Colonic mucosa (tissue), 4 donors: ENCODE measurements at places on chromosomes 6 and 20. TPM values are rescaled to one million over a fixed set of nuclear protein-coding genes. Genes with fewer than 3 reads are reported as not detected.

CST5 gene
- total RNA-seq, result not detected

DNAH8 gene
- total RNA-seq, result not detected

HSD17B8 gene
- total RNA-seq, result 23.7 TPM

TOX2 gene
- 4.0 TPM for total RNA-seq

MEI4 gene
- not detected for total RNA-seq

GSTA1 gene
- total RNA-seq, result 8.1 TPM

DOK5 gene
- 0.80 TPM for total RNA-seq

MDFI gene
- total RNA-seq, result 1.9 TPM

SOX4 gene
- total RNA-seq, result 47.0 TPM

DHX16 gene
- total RNA-seq, result 35.1 TPM

BMP6 gene
- 0.62 TPM for total RNA-seq

MBOAT1 gene
- 54.1 TPM for total RNA-seq

ZNF311 gene
- total RNA-seq, result 2.1 TPM

DNA sequence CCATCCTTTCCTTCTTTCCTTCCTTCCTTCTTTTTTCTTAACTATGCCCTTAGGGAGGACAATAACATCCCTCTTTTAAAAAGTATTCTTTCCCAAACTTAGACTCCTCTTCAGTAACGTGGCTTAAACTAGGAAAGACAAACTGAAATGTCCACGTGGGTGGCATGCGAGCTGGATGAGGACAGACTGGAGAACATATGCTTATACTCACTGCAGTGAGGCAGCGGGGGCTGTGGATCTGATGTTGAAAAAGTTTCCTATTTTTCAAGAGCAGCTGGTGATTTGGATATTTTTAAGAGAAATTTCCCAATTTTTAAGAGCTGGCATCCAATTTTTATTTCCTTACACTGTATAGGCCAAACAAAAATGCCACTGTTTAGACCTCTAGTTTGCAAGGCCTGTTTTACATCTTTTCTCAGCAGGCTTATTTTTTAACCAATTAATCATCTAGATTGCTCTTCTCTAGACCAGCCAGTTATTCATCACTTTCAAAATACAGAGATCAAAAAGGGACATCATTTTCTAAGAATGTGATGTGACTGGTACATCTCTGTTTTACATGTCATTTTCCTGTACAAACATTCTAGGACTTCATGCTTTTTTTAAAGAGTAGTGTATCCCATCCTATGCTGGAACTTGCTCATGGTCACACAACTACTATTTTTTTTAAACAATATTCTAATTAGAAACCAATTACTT, 226.5 kb downstream of the BTBD9 start:
- DNase-seq, result no peak
- H3K4me3 ChIP-seq, result no peak overlapping the region
- no peaks in the 10 kb centered on the region for H3K27me3 ChIP-seq
- H3K27ac ChIP-seq, result no peak overlapping the region
- no peaks in the 10 kb centered on the region for H3K4me1 ChIP-seq
- no peaks in the 10 kb centered on the region for H3K36me3 ChIP-seq

GRCh38 chr6:56366141-56366852, 118.9 kb upstream of the COL21A1 start:
- H3K27ac ChIP-seq, result no peak overlapping the region
- H3K4me1 ChIP-seq, result no peaks in the 10 kb centered on the region
- DNase-seq, result no peak

DNA sequence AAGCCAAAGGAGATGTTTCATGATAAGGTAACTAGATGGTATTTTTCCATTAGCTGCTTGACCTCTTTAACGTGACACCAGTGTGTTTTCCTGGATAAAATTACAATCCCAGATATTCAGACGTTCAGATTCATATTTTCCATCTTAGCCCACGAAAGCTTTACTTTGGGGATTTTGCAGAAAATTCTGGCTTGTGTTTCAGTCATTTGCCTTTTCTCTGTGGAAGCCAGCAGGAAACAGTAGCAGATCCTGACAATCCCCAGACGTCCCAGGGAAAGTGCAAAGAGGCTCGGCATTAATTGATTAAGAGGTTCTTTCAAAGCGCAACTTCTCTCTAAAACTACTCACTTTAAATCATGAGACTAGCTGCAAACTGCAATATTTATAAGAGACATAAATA, 243.6 kb downstream of the UST start:
- H3K27me3 ChIP-seq, result no peaks in the 10 kb centered on the region
- no peak for DNase-seq
- H3K4me3 ChIP-seq, result no peak overlapping the region
- H3K27ac ChIP-seq, result no peak overlapping the region

DNA sequence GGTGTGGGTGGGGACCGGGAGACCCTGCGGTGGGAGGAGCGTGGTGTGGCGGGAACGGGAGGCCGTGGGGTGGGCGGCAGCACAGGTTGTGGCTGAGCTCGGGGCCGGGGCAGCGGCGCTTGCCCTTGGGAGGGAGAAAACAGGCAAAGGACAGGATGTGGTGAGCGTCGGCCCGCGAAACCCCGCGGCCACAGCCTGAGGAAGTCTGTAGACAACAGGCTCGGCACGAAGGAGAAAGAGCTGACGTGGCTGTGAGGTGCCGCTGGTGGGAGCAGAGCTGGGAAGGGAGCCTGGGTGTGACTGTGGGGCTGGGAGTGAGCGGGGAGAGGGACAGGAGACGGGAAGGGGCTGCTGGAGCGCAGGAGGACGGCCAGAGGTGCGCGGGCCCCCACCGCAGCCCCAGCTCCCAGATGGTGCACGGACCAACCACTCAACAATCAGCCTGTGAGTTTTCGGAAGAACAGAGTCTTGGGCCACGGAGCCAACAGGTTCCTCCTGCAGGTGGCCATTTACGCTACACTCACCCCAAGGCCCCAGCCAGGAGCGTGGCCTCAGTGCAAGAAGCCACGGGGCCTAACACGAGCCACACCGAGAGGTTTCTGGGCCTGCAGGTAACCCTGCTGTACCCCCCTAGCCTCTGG, 202.8 kb downstream of the DLL1 start:
- DNase-seq, result no peak
- H3K27ac ChIP-seq, result no peak overlapping the region
- no peaks in the 10 kb centered on the region for H3K27me3 ChIP-seq
- H3K4me3 ChIP-seq, result no peak overlapping the region

- no peak overlapping the region for H3K4me3 ChIP-seq
- H3K4me1 ChIP-seq, result no peaks in the 10 kb centered on the region
- no peak overlapping the region for H3K27ac ChIP-seq
- DNase-seq, result no peak
- no peaks in the 10 kb centered on the region for H3K36me3 ChIP-seq
These were observed 169.1 kb downstream of the MYLK4 start for GRCh38 chr6:2581611-2582010.

- H3K27ac ChIP-seq, result no peak overlapping the region
- no peaks in the 10 kb centered on the region for H3K36me3 ChIP-seq
- peaks cover 14% of the 10 kb centered on the region for H3K27me3 ChIP-seq
- H3K4me3 ChIP-seq, result no peak overlapping the region
These were observed 136.3 kb upstream of the ZNF184 start for GRCh38 chr6:27608916-27609883.

DNA sequence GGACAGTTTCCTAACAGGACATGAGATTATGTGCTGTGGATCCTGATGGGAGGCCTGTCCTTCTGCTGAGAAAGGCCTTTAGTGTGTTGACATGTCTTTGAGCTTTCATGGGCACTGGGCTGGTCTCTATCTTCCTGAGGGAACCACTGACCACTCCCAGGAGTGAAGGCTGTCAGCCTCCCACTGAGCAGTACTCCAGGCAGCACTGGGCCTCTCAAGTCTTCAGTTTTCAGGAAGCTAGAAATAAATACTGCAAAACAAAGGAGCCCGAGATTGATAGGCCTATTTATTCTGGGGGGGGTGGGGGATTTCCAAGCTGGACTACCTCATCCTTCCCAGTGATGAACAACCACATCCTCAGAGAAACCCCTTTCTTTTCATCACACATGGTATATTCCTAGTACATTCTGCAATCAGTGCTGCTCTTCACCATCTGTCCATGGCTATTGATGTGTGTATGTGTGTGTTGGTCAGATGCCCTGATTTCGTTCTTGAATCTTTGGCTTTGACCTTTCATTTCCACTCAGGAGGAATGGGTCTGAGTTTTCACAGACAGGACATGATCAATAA, 180.9 kb upstream of the SPTLC3 start:
- H3K27me3 ChIP-seq, result no peaks in the 10 kb centered on the region
- DNase-seq, result no peak
- H3K36me3 ChIP-seq, result no peaks in the 10 kb centered on the region
- H3K27ac ChIP-seq, result no peak overlapping the region
- H3K4me1 ChIP-seq, result no peaks in the 10 kb centered on the region

- no peaks in the 10 kb centered on the region for H3K27me3 ChIP-seq
- H3K4me3 ChIP-seq, result no peak overlapping the region
- peaks cover 5% of the 10 kb centered on the region for H3K4me1 ChIP-seq
These were observed 126.2 kb downstream of the CD164 start for GRCh38 chr6:109255946-109256640.

DNA sequence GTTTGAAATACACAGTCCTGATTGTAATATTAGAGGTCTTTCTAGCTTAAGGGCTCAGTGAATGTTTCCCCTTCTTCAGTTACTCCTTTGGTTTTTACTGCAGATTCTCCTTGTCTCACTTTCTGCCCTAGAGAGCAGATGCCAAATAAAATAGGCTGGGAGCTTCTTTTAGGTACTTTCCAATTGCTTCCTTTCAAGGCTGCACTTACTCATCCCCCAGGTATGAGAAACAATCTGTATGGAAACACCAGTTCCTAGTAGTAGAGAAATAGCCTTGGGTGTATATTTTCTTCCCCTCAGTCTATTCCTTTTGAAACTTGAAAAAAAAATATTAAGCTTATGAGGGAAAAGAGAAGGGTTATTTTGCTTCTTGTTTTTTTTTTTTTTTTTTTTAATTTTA, 139.7 kb downstream of the PAK5 start:
- H3K27ac ChIP-seq, result no peak overlapping the region
- no peaks in the 10 kb centered on the region for H3K36me3 ChIP-seq
- H3K4me1 ChIP-seq, result no peaks in the 10 kb centered on the region
- DNase-seq, result no peak
- H3K4me3 ChIP-seq, result no peak overlapping the region
- no peaks in the 10 kb centered on the region for H3K27me3 ChIP-seq

- no peaks in the 10 kb centered on the region for H3K36me3 ChIP-seq
- no peak overlapping the region for H3K4me3 ChIP-seq
- no peaks in the 10 kb centered on the region for H3K4me1 ChIP-seq
- DNase-seq, result no peak
- H3K27ac ChIP-seq, result no peak overlapping the region
- H3K27me3 ChIP-seq, result no peaks in the 10 kb centered on the region
These were observed 115.9 kb downstream of the JPH2 start for GRCh38 chr20:44071057-44071456.

- no peak overlapping the region for H3K4me3 ChIP-seq
- H3K27me3 ChIP-seq, result no peaks in the 10 kb centered on the region
- H3K36me3 ChIP-seq, result no peaks in the 10 kb centered on the region
These were observed 18.3 kb downstream of the SLC16A10 start for GRCh38 chr6:111105578-111105977.

DNA sequence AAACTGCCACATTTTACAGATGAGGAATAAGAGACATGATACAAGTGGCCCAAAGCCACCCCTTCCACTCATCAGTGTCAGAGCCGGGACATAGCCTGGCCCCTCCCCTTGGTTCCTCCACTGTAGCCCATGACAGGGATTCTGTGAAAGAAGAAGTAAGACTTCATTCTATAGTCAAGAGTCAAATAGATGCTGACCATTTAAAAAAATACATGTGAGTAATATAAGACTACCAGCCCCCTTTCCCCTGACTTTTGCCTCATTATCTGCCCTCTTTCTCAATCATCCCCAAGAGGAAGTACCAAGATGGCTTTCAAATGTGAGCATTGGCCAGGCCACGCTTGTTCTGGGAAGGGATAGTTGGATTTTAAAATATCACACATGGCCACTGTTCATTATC, 57.8 kb upstream of the TAB2 start:
- no peaks in the 10 kb centered on the region for H3K27me3 ChIP-seq
- no peaks in the 10 kb centered on the region for H3K4me1 ChIP-seq
- no peak overlapping the region for H3K4me3 ChIP-seq
- no peak for DNase-seq

DNA sequence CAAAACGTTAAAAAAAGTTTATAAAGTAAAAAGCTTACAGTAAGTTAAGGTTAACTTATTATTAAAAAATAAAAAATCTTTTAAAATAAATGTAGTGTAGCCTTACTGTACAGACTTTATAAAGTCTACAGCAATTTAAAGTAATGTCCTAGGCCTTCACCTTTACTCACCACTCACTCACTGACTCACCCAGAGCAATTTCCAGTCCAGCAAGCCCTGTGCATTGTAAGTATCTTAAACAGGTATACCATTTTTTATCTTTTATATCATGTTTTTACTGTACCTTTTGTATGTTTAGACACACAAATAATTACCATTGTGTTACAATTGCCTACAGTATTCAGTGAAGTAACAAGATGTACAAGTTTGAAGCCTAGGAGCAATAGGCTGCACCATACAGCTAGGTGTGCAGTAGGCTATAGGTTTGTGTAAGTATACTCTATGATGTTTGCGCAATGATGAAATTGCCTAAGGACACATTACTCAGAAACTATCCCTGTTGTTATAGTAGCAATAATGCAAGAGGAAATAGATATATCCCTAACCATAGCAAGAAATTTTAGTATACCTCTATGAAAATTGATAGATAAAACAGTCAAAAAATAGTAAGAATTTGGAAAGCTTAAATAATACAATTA, 39.5 kb downstream of the FBXO5 start:
- no peak for DNase-seq
- H3K4me3 ChIP-seq, result no peak overlapping the region
- H3K4me1 ChIP-seq, result no peaks in the 10 kb centered on the region
- no peaks in the 10 kb centered on the region for H3K36me3 ChIP-seq

GRCh38 chr20:3696745-3697587, 15.2 kb upstream of the ADAM33 start:
- no peak for DNase-seq
- H3K27ac ChIP-seq, result no peak overlapping the region
- H3K27me3 ChIP-seq, result no peaks in the 10 kb centered on the region
- H3K4me1 ChIP-seq, result no peaks in the 10 kb centered on the region

DNA sequence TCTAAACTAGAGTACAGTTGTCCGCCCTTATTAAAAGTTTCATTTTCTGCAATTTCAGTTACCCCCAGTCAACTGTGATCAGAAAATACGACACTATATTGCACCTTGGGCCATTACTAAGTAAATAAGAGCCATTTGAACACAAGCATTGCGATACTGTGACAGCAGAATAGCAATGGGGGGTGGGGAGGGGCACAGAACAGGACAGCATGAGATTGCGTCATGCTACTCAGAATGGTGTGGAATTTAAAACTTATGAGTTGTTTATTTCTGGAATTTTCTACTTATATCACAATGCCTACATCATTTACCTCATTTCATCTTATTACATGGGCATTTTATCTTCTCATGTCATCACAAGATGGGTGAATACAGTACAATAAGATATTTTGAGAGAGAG, 166.3 kb downstream of the MANEA start:
- H3K36me3 ChIP-seq, result no peaks in the 10 kb centered on the region
- H3K27ac ChIP-seq, result no peak overlapping the region
- DNase-seq, result no peak
- no peak overlapping the region for H3K4me3 ChIP-seq
- no peaks in the 10 kb centered on the region for H3K4me1 ChIP-seq

- DNase-seq, result no peak
- H3K27ac ChIP-seq, result no peak overlapping the region
- no peaks in the 10 kb centered on the region for H3K4me1 ChIP-seq
- H3K27me3 ChIP-seq, result no peaks in the 10 kb centered on the region
These were observed 107.1 kb downstream of the PTPRK start for GRCh38 chr6:128413291-128413690.
